ENCODE measurements at places on chromosomes 12 and 14. TPM values are rescaled to one million over a fixed set of nuclear protein-coding genes. Genes with fewer than 3 reads are reported as not detected.

DNA sequence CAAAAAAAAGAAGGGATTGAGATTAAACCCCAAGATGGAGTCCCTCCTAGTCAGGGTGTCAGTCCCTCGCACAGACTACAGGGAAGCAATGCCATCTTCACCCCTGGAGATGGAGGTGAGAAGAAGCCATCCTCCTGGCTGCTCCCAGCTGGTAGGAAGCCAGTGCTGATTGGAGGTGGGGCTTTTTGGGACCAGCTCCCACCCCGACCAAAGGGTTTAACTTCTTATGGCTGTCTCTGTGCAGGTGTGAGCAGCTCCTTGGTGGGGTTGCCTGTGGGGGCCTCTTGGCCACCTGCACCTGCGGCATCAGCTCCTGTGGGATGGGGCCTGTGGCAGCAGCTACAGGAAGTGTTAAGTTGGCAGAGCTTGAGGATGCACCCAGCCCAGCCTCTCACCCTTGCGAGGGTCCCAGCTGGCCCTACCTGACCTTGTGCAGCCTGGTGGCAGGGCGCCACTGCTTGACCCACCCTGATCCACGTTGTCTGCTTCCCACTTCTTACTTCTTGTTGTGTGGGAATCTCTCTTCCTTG, 3.8 kb upstream of the KRT86 start:
- DNase-seq, result peak; percentile 27

DNA sequence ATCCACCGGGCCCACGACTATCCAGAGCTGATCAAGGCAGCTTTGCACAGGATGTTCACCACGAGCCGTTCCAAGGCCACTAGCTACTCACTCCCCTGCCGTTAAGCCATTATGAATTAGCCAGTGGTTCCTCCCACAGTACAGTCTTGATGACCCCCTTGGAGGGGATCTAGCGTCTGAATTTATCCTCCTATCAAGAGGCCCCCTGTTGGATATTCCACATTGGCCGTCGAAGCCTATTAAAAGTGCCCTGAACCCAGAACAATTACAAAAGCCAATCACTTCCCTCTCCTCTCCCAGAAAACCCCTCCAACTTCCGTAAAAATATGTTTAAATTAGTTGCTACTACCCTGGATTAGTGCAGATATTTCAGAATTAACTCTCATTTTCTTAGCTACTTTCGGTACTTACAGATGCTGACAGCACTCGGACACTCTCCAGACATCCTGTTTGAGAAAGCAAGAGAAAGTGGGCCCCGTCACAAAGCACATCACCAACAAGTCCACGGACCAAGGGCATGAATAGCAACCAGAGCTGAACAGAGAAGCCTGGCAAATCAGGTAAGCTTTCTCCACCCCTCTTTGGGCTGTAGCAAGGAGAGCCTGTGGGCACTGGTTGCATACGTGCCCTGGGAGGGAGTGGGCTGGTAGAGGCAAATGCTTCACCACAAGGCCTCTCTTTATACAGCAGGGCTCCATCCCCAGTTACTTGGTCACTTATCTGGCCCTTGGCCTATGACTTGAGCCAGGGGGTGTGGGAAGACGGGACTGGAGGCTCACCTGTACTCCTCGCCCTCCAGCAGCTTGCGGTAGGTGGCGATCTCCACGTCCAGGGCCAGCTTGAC, 5.3 kb downstream of the KRT3 start:
- DNase-seq, result no peak

Gene MSI1
- 9.7 TPM for total RNA-seq

DNA sequence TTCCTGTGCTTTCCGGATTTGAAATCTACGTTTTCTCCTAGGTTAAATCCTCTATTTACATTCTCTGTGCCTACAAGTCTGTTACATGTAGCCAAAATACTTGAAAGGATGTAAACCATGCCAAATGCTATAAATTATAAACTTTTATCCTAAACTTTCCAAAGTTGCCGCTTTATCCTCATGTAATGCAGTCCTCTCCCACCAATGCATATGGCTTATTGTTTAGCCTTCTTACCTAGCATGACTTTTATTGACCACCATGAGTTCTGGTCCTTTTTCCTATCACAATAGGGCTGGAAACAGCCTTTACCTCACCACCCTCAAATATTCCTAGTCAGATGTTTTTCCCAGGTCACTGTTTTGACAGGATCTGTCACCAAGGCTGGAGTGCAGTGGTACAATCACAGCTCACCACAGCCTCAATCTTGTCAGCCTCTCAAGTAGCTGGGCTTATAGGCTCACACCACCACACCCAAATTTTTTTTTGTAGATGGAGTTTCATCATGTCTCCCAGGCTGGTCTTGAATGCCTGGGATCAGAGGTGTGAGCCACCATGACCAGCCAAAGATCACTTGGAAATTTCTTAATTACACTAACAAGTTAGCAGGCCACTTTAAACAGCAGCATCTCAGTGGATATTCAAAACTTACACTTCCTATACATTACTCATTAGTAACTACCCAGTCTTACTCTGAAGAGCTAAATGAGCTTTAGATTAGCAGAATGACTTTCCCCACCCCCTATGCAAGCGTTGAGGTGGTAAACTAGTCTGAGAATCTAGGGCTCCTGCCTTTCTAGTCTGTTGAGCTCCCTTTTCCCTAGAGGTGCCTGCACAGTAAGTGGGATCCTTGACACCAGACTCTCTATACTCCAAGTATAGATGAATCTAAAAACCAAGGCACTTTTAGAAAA, 4.1 kb downstream of the TUBA1B start:
- no peak for DNase-seq

DNA sequence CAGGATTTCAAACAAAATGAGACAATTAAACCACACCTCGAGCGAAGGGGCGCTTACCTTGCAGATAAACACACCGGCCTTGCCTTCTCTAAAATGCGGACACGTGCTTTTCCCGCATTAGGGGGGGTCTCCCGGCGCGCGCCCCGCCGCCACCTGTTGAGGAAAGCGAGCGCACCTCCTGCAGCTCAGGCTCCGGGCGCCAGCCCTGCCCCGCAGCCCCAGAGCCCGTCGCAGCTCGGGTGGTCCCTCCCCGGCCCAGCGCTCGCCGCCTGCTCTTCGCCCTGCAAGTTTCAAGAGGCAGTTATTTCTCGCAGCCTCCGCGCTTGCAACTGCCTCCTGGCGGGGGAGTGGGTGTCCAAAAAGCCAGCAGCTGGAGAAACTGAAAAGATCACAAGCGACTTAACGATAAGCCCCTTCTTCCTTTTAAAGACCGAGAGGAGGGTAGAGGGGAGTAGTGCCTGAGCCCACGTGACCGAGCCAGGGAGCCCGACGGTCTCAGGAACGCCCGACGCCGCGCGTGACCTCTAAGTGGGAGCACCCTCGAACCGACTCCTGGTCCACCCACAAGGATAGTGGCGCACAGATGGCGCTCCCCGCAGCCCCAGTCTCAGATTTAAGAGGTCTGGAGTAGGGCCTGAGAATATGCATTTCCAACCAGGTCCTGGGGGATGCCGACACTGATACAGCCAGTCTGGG, at the start of gene ESR2:
Gene ESR2, minus strand, starts transcription at position 396 of the 696 bp plus-strand sequence. CDS start 11,386 bp downstream, outside the sequence.
- DNase-seq, result no peak

Gene CLEC4D
- 0.43 TPM for total RNA-seq

Gene SALL2
- total RNA-seq, result 2.6 TPM

- DNase-seq, result no peak
Measured at GRCh38 chr12:1972856-1973317, 31.4 kb downstream of the DCP1B start.

DNA sequence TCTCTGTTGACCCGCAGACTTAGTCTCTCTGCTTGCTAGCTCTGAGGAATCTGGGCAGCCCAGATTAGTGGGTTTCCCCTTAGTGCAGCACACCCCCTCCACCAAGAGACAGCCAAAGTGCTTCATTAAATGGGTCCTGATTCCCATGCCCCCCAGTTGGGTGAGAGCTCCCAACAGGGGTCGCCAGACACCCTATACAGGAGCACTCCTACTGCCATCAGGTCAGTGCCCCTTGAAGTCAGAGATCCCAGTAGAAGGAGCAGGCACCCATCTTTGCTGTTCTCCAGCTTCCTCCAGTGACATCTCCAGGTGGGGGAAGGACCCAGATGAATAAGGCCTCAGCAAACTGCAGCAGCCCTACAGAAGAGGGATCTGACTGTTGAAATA, 36.7 kb upstream of the C14orf132 start:
- no peak for DNase-seq

Gene SERPINA10
- total RNA-seq, result not detected

DNA sequence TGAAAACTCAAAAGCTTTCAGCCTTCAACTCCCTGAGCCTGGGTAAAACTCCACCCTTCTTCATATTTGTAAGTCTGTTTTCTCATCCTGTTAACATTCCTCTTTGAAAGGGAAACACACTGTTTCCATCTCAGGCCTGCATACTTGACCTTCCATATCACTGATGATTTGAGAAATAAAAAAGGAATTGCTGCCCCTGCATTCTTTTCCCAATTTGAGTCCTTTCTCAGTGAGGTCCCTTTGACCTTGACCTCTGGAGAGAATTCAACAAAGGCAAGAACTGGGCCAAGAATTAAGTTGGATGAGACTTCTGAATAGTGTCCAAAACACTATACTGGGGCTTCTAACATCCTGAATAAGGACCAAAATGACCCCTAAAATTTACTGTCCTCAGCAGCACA, 108.0 kb downstream of the AEBP2 start:
- DNase-seq, result no peak

Gene KRT73
- not detected for total RNA-seq

GRCh38 chr12:67019070-67019469, 250.1 kb upstream of the CAND1 start:
- no peak for DNase-seq

- DNase-seq, result no peak
Measured at GRCh38 chr12:91194500-91194899, 11.9 kb upstream of the DCN start.

DNA sequence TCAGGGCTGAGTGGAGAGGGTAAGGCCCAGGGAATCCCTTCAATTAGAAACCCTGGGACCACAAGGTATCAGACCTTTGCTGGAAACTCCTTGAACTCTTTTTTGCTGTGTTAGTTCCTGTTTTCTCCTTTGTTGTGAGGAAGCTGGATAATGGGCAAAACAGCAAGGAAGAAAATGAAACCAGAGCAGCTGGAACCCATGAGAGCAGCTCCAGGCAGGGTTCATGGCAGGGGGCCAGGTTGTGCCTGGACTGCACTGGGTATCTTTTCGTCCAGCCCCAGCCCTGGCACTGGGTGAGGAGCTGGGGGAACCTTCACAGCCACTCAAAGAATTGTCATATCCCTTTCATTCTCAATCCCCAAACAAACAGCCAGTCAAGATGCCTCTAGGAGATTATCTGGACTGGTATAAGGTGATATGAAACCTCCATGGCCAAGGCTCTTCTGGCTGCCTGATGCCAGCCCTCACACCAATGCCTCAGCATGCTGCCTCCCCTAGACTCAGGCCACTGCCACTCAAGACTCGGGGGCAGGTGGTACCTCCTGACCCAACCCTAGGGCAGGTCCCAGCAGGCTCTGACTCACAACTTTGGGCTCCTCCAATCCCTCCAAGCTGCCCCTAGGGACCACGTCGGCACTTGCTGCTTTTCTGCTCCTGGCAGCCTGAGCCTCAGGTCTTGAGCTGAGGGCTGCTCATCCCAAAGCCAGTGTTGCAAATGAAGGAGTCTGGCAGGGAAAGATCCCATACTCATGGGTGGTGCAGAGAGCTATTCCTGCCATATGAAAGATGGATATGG, 16.5 kb downstream of the FAM186B start:
- no peak for DNase-seq

GRCh38 chr12:105382771-105383622, 52.5 kb downstream of the C12orf75 start:
- DNase-seq, result no peak

DNA sequence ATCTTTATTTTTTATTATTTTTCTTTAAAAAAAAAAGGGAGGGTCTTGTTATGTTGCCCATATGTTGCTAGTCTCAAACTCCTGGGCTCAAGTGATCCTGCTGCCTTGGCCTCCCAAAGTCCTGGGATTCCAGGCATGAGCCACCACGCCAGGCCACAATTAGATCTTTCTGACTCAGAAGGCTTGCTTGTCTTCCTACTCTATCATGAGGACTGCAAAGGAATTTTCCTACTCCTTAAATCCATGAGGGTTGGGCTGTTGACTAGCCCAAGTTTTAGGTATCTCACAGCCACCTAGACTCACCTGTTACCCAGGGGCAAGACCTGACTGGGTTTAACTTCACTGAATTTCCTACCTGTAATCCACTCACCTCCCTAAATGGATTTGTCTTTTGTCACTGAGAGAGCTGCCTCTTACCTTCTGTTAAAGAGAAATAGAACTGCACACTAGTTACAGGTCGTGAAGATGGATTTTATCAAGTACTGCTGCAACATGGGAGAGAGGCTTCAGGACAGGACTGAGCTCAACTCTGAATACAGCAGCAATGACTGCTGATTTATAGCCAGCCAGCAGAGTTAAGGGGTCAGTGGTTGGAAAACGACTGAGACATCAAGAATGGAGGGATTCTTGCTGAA, 72.3 kb downstream of the B4GALNT3 start:
- no peak for DNase-seq

DNA sequence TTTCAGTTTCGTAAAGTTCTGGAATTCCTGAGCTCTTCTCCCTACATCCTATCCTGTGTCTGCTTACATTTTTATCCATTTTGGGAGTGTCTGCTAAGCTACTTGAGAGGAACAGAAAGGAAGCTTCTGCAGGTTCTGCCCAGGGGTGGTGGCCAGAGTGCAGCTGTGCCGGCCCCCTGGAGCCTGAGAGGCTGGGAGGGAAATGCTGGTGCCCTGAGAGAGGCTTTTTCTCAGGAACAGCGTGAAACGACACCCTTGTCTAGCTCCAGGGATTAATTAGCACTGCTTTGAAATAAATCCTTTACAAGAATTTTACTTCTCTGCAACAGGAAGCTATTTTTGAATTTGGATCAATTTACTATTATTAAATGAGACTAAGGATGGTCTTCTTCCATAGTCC, 165.4 kb downstream of the SLC15A5 start:
- DNase-seq, result no peak

GRCh38 chr12:15855646-15856045, 26.5 kb upstream of the STRAP start:
- no peak for DNase-seq

Gene ARHGAP5
- 253 TPM for total RNA-seq

Gene RNF212B
- not detected for total RNA-seq

DNA sequence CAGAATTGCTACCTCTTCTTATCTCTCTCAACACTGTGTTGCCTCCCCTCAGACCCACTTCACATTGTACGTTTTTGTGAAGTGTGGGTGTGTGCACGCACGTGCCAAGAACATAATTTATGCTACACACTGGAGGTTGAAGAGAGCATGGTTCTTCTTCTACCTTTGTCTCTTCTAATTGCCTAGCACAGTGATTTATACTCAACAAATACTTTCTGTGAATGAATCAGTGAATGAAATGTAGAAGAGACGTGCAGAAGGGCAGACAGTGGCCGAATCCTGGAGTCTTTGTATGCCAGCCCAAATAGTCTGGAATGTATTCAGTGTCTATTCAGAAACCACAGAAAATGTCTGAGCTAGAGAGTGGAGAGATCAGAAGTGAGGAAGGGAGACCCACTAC, 4.6 kb upstream of the SAMD4A start:
- DNase-seq, result no peak

Gene FAM181A
- total RNA-seq, result not detected

- peak; percentile 56 for DNase-seq
Measured at GRCh38 chr14:94640721-94641631, 28.8 kb downstream of the SERPINA3 start.

Gene FGD4
- total RNA-seq, result 19.4 TPM

Gene NACA
- 441 TPM for total RNA-seq

- DNase-seq, result no peak
Measured at GRCh38 chr14:58275527-58276190, 22.7 kb upstream of the ARID4A start.

GRCh38 chr14:61103541-61104339, 122.7 kb downstream of the SLC38A6 start:
- no peak for DNase-seq

Gene ARMH4
- total RNA-seq, result 6.4 TPM
